ENCODE measurements at places on chromosomes 2 and 18.

GRCh38 chr2:235485362-235485761, 8.5 kb upstream of the AGAP1 start:
- H3K4me1 ChIP-seq, result peaks cover 9% of the 10 kb centered on the region
- peak overlapping the region; percentile 56 for H3K27ac ChIP-seq
- no peak for DNase-seq
- H3K36me3 ChIP-seq, result peaks cover 2% of the 10 kb centered on the region

- H3K4me1 ChIP-seq, result no peaks in the 10 kb centered on the region
- H3K27ac ChIP-seq, result no peak overlapping the region
- H3K4me3 ChIP-seq, result no peak overlapping the region
- no peak for DNase-seq
- H3K27me3 ChIP-seq, result no peaks in the 10 kb centered on the region
- no peaks in the 10 kb centered on the region for H3K36me3 ChIP-seq
Observed at GRCh38 chr2:225895126-225895525, 495.6 kb downstream of the NYAP2 start.

DNA sequence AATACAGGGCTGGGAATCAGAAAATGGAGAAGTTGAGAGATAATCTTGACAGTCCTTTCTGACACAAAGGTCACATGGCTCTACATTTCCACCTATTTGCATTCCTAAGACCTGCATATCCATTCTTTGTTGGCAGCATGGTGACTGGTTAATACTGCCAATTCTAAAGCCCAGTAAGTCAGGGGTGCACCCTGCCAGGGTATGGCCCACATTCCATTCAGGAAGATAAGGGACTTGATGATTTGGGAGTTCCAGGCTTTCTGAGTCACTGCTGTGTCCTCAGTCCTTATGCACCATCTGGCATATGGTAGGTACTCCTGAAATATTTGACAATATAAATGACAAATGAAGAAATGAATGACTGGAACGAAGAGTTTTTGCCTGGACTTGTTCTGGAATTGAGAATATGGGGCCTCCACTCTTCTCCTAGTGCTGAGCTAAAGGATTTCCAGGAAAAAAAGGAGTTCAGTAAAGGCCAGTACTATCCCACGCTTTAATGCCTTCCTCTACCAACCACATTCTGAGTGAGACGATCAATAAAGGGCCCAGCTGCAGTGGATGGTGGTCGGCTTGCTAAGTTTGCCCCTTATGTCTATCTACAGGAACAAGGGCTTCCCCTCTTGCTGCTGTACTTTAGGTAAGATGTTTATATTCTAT, 31.7 kb upstream of the EIF2AK3 start:
- H3K4me1 ChIP-seq, result no peaks in the 10 kb centered on the region
- no peak overlapping the region for H3K4me3 ChIP-seq
- no peak for DNase-seq
- no peaks in the 10 kb centered on the region for H3K27me3 ChIP-seq

DNA sequence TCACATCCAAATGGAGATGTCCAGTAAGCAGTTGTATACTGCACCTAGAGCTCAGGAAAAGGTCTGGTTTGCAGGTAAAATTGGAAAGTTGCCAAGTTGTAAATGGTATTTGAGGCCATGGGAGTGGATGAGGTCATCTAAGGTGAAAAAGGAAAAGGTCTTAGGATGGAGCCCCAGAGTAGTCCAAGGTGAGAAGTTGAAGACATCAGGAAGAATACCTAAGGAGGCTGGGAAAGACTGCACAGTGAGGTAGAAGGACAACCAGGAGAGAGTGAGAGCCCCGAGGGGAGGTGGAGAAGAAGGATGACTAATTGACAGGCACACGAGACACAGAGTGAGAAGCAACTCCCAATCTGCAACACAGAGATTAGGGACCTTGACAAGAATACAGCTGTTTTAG, 10.7 kb downstream of the DPP4 start:
- peaks cover 2% of the 10 kb centered on the region for H3K36me3 ChIP-seq
- H3K4me3 ChIP-seq, result peak overlapping the region; percentile 45
- peaks cover 28% of the 10 kb centered on the region for H3K4me1 ChIP-seq
- no peak for DNase-seq
- H3K27me3 ChIP-seq, result no peaks in the 10 kb centered on the region

DNA sequence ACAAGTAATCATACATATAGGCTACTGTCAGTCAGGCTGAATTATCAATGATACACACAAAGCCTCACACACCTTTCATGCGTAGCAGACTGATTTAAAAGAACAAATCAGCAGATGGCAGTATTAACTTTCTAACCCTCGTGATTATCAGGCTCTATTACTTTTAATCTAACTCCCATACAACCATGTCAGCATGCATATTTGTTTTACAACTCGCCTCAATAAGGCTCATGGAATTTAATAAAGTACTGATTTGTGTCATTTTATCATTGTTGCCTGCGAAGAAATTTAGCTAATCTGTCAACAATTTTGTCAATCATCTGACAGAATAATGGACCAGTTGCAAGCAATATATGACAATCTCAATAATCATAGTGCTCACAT, 82.8 kb downstream of the SLC25A12 start:
- no peak overlapping the region for H3K4me3 ChIP-seq
- no peak overlapping the region for H3K27ac ChIP-seq
- DNase-seq, result no peak
- no peaks in the 10 kb centered on the region for H3K4me1 ChIP-seq

DNA sequence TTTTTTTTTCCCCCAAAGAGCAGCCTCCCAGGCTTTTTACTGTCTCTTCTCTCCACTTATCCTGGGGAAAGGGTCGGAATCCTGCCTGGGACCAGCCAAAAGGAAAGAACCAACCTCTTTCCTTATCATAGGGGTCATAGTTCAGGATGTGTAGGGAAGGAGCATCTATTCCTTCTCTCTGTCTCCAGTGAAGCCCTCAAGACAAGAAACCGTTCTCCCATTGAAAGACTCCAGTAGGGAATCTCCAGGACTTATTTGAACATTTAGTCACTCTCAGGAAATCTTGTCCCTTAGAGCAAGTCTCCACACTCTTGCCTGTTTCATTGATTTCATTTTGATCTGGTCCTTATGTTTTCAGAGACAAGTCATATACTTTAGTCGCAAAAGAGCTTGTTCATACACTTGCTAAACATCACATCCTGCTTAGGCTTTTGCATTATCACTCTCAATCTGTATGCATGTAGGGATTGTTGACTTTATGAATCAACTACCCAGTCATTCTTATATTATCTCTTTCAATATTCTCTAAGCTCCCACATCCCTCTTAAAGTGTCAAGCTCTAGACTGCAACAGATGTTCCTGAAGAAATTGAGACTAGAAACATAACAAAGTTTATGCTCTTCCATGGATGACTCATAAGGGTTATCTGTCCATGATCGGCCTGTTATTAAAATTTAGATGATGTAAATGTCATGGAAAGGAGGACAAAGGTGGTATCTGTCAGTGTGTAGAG, 116.2 kb upstream of the ST6GAL2 start:
- no peak for DNase-seq
- no peaks in the 10 kb centered on the region for H3K36me3 ChIP-seq
- H3K4me1 ChIP-seq, result no peaks in the 10 kb centered on the region
- H3K27me3 ChIP-seq, result no peaks in the 10 kb centered on the region
- H3K27ac ChIP-seq, result no peak overlapping the region
- no peak overlapping the region for H3K4me3 ChIP-seq

DNA sequence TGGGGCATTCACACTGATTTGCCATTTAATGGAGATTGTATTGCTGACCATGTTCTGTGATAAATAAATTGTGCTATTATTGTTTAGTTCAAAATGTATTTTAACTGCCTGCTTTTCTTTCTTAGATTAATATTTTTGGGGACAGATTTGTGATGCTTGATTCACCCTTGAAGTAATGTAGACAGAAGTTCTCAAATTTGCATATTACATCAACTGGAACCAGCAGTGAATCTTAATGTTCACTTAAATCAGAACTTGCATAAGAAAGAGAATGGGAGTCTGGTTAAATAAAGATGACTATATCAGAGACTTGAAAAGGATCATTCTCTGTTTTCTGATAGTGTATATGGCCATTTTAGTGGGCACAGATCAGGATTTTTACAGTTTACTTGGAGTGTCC, 1.8 kb downstream of the DNAJC10 start:
- H3K27ac ChIP-seq, result no peak overlapping the region
- no peak for DNase-seq
- H3K27me3 ChIP-seq, result peaks cover 19% of the 10 kb centered on the region
- peaks cover 15% of the 10 kb centered on the region for H3K36me3 ChIP-seq

DNA sequence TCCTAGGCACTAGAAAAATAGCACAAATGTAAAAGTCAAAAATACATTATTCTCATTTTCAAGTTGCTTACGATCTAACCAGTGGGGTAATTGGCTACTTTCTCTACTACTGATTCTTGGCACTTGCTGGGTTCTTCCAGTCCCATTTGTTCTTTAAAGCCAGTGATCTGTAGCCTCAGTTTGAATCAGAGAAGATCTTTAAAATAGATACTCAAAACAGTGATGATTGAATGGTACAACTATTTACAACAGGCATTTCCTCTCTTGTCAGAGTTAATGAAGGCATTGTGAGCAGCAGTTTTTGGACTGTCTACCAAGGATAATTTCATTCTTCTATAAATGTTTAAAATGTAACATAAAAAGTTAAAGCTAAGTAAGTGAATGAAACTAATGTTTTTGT, 128.3 kb upstream of the FSIP2 start:
- no peaks in the 10 kb centered on the region for H3K36me3 ChIP-seq
- no peaks in the 10 kb centered on the region for H3K4me1 ChIP-seq
- DNase-seq, result no peak
- H3K4me3 ChIP-seq, result no peak overlapping the region

- H3K27me3 ChIP-seq, result no peaks in the 10 kb centered on the region
- peaks cover 2% of the 10 kb centered on the region for H3K36me3 ChIP-seq
- DNase-seq, result no peak
- H3K4me3 ChIP-seq, result no peak overlapping the region
Observed at GRCh38 chr18:48703028-48703386, 164.2 kb downstream of the CTIF start.

GRCh38 chr2:7866104-7866503, 815.8 kb upstream of the ID2 start:
- H3K27ac ChIP-seq, result no peak overlapping the region

GRCh38 chr2:22536133-22536532, 848.8 kb upstream of the KLHL29 start:
- H3K36me3 ChIP-seq, result no peaks in the 10 kb centered on the region
- no peak overlapping the region for H3K4me3 ChIP-seq
- no peak for DNase-seq
- no peaks in the 10 kb centered on the region for H3K4me1 ChIP-seq
- no peaks in the 10 kb centered on the region for H3K27me3 ChIP-seq
- no peak overlapping the region for H3K27ac ChIP-seq

- H3K27ac ChIP-seq, result no peak overlapping the region
- H3K36me3 ChIP-seq, result no peaks in the 10 kb centered on the region
- no peaks in the 10 kb centered on the region for H3K4me1 ChIP-seq
- H3K27me3 ChIP-seq, result no peaks in the 10 kb centered on the region
- DNase-seq, result no peak
Observed at GRCh38 chr2:53093355-53093754, 674.2 kb upstream of the CHAC2 start.

- H3K36me3 ChIP-seq, result no peaks in the 10 kb centered on the region
- H3K27me3 ChIP-seq, result no peaks in the 10 kb centered on the region
- H3K4me3 ChIP-seq, result no peak overlapping the region
Observed at GRCh38 chr2:111656894-111657293, 227.1 kb downstream of the ANAPC1 start.

DNA sequence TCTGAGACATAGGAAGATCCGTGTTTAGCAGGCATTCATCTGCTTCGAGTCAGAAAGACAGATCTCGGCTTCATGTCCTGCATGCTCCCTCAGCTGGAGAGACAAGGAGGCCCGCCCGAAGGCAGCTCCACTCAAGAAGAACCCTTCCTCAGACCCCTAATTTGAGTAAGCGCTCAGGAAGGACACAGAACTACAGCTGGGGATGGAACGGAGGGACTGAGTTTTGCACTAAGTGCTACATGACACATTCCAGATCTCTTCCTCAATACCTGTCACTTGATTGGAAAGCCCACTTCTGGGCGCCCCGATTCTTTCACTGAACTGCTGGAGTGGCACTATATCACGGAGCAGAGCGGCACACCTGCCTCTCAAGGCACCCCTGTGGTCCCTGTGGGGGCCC, 185.6 kb upstream of the PXDN start:
- H3K36me3 ChIP-seq, result no peaks in the 10 kb centered on the region
- no peak overlapping the region for H3K4me3 ChIP-seq
- no peaks in the 10 kb centered on the region for H3K4me1 ChIP-seq
- H3K27ac ChIP-seq, result no peak overlapping the region

DNA sequence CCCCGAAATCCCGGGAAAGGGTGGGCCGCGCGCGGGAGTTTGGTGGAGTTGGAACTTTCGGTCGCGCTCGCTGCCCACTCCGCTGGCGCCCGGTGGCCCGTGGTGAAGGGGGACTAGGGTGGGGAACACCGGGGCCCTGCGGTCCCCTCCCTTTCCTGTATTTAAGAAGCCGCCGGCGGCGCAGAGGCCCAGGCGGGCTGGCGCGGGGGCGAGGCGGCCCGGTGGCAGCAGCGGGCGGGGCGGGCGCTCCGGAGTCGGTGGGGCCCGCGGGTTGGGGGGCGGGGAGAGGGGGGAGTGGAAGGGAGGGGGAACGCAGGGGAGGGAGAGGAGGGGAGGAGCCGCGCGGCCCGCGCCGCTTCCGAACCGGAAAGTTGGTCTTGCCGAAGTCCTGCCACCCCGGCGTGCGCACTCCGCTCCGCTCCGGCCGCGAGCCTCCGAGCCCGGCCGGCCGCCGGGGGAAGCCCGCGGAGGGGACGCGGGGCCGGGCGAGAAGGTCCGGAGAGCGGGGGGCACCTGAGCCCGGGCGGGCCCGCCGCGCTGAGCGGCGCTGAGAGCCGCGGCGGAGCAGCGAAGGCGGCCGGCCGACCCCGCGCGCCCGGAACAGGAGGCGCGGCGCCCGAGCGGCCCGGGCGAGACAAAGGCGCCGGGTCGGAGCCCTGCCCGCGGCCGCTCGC, 425 bp upstream of the SALL3 start:
- DNase-seq, result no peak
- no peak overlapping the region for H3K27ac ChIP-seq
- H3K36me3 ChIP-seq, result peaks cover 12% of the 10 kb centered on the region
- H3K4me1 ChIP-seq, result no peaks in the 10 kb centered on the region
- peaks cover 61% of the 10 kb centered on the region for H3K27me3 ChIP-seq
- H3K4me3 ChIP-seq, result no peak overlapping the region

DNA sequence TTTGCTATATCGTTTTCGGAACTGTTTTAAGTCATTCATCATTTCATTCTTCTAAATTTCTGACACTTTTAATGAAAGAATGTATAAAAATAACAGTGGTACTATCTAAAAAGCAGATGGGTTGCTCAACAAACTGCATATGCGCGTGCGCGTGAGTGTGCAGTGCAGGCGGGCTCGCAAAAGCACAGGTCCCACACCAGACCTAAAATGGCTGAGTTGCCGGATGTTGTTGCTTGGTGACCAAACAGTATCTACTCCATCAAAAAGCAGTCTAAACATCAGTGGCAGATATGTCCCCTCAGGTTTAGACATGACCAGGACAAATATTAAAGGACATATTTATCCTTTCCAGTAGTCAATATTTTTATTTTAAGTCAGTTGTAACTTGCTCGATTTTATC, 5.1 kb downstream of the NOL4 start:
- no peaks in the 10 kb centered on the region for H3K36me3 ChIP-seq
- no peak overlapping the region for H3K27ac ChIP-seq
- no peak overlapping the region for H3K4me3 ChIP-seq
- H3K4me1 ChIP-seq, result no peaks in the 10 kb centered on the region
- H3K27me3 ChIP-seq, result no peaks in the 10 kb centered on the region

Data from effector memory CD8-positive, alpha-beta T cell (primary cell).